Ascending aorta (tissue), 2 donors: ENCODE measurements at places on chromosomes 2 and 18. TPM values are rescaled to one million over a fixed set of nuclear protein-coding genes. Genes with fewer than 3 reads are reported as not detected.

DNA sequence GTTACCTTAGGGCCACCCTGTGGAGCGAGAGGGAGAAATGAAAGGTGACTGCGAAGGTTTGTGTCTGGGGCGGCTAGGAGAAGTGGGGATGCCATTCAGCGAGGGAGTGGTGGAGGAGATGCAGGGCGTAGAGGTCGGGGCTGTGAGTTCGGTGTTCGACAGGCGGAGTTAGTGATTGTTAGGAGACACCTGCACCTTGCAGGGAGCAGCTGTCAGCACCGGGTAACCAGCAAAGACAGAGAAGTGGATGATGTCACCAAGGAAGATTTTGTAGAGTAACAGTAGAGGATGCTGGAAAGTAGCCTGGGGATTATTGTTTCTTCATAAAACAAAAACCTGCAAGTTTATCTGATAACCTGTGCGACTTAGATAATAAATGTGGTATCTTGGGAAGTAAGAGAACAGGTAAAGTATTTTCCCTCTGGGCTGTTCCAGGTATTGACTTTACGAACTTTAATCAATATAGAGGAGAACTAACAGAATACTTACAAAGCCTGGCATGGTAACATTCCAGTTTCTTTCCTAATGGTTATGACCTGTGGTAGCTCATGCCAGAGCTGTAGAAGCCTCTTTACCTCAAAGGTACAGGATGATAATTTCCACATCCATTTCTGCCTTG lies 63.8 kb downstream of the SPTBN1 start:
- no peak for DNase-seq

GRCh38 chr2:85390941-85391669 lies 19.1 kb downstream of the CAPG start:
- DNase-seq = no peak

GRCh38 chr2:106189325-106189724 lies 4.8 kb downstream of the UXS1 start:
- DNase-seq = no peak

GRCh38 chr2:75564026-75564688 lies 3.4 kb upstream of the EVA1A start:
- no peak for DNase-seq

GRCh38 chr2:96233880-96234316 lies 25.3 kb upstream of the STARD7 start:
- DNase-seq = no peak

GRCh38 chr2:121471532-121472469 lies 58.9 kb upstream of the RNU4ATAC start:
- no peak for DNase-seq

DNA sequence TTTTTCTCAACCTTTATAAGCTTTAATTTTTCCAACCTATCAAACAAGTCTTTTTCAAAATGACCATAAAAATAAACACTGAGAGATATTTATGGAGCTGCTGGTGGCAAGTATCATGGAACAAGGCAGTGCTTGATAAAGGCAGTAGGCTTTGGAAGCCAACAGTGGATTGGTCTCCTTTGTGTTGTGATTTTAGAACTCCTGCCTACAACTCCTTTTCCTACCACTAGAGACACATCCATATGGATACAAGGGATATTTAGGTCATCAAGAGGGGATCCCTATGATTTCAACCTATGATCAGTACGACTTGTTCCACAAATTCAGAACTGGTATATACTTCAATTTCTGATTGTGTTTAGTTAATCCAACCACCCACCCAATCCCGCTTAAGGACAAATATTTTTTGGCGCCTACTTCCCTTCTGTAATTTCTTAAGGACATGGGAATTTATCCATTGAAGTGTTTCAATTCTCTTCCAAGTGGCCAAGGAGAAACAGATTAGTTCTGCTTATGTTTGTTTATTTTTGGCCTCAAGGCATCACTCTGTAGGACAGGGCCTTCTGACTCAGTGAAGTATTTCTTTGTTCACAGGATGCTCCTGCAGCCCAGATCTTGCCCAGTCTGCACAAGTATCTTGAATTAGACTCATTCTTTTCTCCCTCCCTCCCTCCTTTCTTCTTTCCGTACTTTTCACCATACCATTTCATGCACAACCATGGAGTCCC lies 2119.6 kb upstream of the PIK3C3 start:
- no peak for DNase-seq

- no peak for DNase-seq
Observed at GRCh38 chr2:205836477-205837221, 154.3 kb downstream of the NRP2 start.

GRCh38 chr2:216994353-216994854 lies 134.5 kb upstream of the TNP1 start:
- DNase-seq = no peak

DNAJC5G gene
- total RNA-seq = not detected

CPO gene
- total RNA-seq = not detected

GPAT2 gene
- total RNA-seq = 9.4 TPM

PRR30 gene
- not detected for total RNA-seq

POTEC gene
- total RNA-seq = not detected

LYG2 gene
- not detected for total RNA-seq

SCYGR4 gene
- total RNA-seq = not detected

VIL1 gene
- total RNA-seq = not detected

GALR1 gene
- total RNA-seq = not detected
